EH (cell line): ENCODE measurements at places on chromosomes 7 and 10.
A peak's percentile ranks its signal among the peaks of the same experiment; 100 is the strongest.

DNA sequence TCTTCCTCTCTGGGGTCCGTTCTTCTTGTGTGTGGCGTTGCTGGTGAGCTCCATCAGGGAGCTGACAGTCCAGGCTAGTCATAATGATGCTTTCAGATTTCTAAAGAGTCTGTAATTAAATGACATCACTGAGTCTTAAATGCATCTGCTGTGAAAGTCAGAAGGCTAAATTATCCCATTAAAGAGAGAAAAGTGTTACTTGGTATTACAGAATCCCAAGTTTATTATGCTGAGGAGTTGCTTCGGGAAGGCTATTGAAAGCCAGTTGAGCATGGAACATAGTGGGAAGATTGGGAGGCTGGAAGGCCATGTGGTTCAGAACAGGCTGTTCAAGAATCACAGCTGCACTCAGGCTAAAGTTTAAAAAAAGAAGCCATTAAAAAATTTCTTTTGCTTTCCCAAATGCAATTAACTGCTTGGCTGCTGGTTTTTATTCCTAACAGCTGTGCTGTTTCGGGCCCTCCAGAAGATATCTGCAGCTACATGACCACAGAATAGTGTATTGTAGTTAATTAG lies 342.6 kb upstream of the LRGUK start:
- DNase-seq = no peak

DNA sequence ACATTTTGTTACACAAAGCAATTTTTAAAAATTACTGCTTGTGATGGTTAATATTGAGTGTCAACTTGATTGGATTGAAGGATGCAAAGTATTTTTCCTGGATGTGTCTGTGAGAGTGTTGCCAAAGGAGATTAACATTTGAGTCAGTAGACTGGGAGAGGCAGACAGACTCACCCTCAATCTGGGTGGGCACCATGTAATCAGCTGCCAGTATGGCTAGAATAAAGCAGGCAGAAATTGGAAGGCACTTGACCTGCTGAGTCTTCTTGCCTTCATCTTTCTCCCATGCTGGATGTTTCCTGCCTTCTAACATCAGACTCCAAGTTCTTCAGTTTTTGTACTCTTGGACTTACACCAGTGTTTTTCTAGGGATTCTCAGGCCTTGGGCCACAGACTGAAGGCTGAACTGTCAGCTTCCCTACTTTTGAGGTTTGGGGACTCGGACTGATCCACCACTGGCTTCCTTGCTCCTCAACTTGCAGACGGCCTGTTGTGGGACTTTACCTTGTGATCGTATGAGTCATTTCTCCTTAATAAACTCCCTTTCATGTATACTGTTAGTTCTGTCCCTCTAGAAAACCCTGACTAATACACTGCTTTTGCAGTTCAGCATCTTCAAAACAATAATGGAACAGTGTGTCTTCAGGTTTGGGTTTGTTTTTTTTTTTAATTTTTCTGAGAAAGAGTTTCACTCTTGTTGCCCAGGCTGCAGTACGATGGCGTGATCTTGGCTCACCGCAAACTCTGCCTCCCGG lies 244.1 kb upstream of the SEMA3C start:
- DNase-seq = no peak

- DNase-seq = no peak
These were observed 194.3 kb upstream of the PRKCQ start for GRCh38 chr10:6774406-6774805.

- no peak for DNase-seq
These were observed 261.6 kb downstream of the RPS24 start for GRCh38 chr10:78295242-78295641.

DNA sequence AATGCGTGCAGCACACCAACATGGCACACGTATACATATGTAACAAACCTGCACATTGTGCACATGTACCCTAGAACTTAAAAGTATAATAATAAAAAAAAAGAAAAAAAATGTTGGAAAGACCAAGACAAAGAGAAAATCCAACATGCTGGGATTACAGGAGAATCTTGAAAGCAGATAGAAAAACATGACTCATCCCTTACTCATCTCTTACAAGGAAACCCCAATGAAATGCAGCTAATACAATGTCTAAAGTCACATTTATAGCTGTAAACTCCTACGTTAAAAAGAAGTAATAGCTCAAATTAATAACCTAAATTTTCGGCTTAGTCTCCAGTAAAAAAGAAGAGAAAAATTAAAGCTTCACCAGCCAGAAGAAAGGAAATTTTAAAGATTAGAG lies 47.5 kb upstream of the DGKB start:
- DNase-seq = peak; percentile 4

- peak; percentile 65 for DNase-seq
These were observed 16.7 kb upstream of the SYPL1 start for GRCh38 chr7:106128836-106129235.

DNA sequence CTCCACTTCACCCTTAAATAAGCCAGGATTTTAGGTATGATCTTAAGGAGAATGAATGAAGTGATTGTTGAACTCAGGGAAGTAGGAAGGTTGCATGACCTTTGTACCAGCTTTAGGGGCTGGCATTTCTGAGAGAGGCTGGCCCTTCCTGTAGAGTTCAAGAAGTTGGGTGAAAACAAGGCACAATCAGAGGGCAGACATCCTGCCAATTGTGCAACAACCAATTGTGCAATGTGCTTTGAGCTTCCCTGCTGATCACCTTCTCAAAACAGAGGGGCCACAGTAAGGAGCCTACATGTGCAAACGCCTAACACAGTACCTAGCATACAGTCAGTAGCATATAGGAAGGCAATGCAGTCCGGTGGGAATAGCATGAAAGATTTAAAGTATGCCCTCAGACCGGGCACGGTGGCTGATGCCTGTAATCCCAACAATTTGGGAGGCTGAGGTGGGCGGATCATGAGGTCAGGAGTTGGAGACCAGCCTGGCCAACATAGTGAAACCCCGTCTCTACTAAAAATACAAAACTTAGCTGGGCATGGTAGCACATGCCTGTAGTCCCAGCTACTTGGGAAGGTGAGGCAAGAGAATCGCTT lies 5.4 kb downstream of the CPVL start:
- no peak for DNase-seq

- no peak for DNase-seq
These were observed 31.1 kb upstream of the ADD3 start for GRCh38 chr10:109976681-109977080.

DNA sequence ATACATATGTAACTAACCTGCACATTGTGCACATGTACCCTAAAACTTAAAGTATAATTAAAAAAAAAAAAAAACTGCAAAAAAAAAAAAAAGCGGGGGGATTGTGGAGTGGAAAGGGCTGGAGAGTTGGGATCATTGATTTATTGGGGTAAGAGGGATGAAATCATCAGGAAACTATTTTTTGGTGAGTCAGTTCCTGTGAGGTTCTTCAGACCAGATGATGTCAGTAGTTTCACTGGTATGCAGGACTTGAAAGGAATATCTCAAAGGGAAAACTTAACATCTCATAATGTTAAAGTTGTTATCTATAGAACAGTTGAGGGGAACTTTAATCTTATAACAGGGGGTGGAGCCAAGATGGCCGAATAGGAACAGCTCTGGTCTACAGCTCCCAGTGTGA lies 32.6 kb upstream of the TECTB start:
- peak; percentile 74 for DNase-seq

GRCh38 chr7:120334475-120334874 lies 61.5 kb downstream of the KCND2 start:
- DNase-seq = no peak

- no peak for DNase-seq
These were observed 38.8 kb downstream of the SND1 start for GRCh38 chr7:127690806-127691205.

DNA sequence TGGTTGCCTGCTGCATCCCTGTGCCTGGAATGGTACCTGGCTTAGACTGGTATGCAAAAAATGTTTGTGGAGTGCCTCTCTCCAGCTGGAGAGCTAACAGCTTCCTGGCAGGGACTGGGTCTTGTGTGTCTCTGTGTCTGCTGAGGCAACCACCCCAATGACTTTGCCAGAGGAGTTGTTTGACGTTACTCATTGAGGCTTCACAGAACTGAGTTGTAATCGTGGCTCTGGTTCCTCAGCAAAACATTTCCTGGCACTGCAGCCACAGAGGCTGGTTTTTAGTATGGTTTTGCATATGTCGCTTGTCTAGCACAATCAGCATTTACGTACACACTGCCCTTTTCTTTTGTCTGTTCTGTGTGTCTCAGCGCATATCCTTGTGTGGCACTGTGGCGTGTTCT lies 7.5 kb downstream of the ZNF282 start:
- no peak for DNase-seq

DNA sequence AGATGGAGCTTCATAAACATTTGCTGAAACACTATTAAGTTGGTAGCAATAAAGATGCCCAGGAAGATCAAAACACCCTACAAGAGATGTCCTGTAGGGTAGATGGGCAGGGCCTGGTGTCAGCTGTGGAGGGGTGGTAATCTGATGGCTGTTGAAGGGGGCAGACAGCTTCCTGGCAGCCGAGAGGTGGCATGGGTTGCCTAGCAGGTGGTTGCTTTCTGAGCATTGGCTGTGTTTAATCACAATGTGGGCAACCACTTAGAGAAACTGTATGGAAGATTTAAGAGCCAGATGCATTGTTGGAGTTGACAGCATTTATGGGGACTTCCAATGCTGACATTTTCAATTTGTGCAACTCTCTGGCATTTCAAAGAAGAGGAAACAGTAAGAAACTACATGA lies 79.9 kb upstream of the SLC26A5 start:
- DNase-seq = no peak

DNA sequence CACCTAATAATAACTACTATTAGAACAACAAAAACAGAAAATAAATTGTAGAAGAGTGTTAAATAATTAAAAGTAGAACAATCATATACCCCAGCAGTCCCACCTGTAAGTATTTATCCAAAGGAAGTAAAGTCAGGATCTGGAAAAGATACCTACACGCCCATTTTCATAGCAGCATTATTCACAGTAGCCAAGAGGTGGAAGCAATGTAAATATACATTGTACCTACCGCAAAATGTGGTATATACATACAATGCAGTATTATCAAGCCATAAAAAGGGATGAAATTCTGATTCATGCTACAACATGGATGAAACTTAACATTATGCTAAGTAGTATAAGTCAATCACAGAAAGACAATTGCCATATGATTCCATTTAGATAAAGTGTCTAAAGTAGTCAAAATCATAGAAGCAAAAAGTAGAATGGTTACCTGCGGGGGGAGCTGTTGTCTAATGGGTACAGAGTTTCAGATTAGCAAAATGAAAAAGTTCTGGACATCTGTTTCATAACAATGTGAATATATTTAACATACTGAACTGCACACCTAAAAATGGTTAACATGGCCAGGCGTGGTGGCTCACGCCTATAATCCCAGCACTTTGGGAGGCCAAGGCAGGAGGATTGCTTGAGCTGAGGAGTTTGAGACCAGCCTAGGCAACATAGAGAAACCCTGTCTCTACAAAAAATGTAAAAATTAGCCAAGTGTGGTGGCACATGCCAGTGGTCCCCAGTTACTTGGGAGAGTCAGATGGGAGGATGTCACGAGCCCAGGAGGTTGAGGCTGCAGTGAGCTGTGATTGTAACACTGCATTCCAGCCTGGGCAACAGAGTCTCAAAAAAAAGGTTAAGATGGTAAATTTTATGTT lies 6.0 kb upstream of the TMED4 start:
- DNase-seq = peak; percentile 69
